ENCODE measurements at places on chromosomes 6 and 20.

DNA sequence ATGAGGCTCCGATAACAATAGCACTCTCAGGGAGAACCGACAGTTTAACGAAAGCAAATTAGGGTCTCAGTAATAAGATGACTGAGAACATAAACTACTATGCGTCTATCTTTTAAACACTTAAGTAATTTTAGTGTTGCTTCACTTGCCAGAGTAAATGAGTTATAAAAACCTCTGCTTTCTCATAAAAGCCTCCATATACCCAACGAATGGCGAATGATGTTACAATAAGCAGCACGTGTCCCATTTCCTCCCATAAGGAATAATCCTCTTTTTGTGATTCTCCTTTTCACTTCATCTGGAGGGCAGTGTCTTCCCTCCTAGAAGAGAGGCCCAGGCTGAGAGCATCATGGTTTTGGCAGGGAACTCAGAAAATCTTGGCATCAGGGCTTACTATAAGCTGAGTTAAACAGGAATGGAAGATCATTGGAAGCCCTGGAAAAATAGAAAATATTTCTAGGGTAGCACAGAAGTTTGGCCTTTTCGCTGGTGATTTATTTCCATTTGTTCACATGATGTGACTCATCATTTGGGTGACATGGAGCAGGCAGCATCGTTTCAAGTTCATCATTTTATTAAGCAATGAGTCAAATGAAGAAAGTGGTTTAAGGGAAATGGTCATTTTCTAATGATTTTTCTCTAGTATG, 255.4 kb downstream of the ATXN1 start:
- no peak for DNase-seq

DNA sequence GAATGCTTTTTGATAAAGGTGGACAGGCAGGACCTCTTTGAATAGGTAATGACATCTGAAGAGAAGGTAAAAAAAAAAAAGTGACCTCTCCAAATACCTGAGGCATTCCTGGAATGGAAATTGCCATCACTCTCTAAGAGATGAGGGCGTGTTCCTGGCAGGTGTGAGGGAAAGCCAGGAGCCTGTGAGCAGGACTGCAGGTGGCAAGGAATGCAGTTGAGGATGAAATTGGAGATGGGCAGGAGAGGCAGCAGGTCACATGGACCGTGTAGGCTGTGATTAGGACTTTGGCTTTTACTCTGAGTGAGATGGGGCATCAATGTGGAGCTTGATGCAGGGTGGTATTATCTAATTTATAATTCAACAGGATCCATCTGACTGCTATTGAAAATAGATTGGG, 227.4 kb downstream of the LRFN2 start:
- no peak for DNase-seq

- DNase-seq: no peak
Measured at GRCh38 chr6:6920114-6920986, 187.4 kb upstream of the RREB1 start.

- DNase-seq: no peak
Measured at GRCh38 chr6:151285122-151285521, 45.4 kb downstream of the AKAP12 start.

DNA sequence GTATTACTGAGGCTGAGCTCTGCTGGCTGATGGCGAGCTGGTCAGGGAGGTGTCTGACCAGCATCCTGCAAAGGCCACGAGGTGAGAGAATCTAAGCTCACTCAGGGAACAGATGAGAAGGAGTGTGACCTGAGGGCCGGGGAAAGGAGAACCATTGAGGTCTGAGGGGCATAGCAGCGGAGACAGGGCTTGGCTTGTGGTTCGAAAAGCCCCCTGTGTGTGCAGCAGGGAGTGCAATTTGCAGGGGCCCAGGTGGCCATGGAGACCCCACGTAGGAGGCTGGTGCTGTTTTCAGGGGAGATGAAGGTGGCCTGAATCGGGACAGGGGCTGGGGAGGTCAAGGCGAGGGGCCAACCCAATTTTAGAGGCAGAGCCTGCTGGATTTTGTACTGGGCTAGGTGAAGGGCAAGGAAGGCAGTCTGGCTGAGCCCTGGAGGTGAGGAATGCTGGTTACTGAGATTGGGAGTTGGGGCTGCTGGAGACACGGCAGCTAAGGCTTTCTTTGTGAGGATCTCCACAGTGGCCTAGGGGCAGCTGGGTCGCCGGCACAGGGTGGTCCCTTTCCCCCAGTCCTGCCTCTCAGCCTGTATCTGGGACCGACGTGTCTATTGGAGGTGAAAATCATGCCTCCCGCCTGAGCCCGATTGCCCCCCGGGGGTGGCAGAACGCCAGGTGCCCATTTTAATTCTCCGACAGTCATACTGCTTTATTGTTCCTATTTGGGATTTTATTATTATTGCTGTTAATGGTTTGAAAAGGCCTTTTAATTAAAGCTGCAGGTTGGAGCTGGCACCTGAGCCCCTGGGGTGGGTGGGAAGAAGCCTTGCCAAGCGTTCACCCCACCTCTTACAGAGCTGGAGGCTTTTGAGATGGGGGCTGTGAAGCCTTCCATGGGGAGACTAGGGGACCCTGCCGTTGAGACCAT, 28.4 kb downstream of the DLGAP4 start:
- DNase-seq: no peak

DNA sequence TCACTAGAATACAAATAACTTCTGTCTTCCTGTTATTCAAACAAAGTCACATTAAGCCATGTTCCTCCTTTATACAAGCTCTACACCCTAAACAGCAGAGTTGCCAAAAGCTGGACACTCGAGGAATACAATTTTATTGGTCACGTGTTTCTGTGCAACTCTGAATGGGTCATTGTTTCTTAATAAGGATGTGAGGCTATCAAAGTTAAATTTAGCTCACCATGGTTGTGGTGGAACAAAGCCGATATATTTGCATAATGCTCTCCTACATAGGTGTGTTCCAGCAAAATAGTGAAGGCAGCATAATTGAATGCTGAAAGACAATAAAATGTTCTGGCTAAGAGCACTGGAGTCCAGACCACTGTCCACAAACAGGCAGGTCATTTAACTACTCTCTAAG, 36.9 kb upstream of the CD2AP start:
- DNase-seq: peak; percentile 70

DNA sequence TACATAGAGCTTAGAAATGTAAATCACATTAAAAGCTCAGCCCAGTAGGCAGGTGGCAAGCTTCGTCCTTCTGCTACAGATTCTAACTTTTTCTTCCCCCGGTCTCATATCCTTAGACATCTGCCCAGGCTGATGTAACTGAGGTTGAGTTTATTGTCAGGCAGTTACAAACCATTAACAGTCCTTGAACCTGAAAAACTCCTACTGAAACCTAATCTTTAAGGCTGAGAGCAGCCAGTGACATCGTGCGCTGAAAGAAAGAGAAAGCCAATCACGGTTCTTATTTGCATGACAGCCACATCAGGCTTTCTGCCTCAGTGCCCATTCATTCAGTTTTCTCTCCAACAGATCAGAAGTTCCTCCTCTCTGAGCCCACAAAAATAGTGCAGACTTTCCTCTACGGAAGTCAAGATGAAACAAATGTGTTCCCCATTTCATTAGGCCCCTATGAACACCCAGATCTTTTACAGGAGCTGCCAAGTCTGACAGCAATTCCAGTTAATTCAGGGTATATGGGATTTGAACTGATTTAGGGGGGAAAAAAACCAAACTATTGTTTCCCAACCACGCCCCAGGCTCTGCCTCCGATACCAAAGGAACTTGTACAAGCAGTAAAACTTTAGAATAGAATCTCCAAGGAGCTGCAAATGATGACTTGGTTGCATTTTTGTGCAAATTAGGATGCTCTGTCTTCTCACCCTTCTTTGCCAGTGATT, at the start of gene NHSL1:
NHSL1 (minus strand) TSS at position 192 of the 716 bp plus-strand sequence. CDS start 204 bp downstream, outside the sequence.
- DNase-seq: peak; percentile 77

DNA sequence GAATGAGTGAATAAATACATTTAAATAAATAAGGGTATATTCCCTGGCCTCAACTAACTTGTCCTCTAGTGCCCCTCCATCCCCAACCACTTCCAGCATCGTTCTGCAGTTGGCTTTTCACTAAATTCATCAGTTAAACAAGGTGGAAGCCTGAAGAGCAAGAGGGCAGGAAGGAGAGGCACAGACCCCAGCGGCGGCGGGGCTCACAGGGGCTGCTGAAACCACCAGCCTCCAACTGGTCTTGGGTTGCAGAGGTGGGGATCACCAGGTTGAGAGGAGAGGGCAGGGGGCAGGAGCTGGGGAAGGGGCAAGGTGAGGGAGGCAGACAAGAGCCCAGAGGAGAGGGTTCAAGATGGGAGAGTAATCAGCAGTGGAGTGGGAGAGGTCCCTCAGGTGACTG, 27.1 kb downstream of the KCNK5 start:
- no peak for DNase-seq

DNA sequence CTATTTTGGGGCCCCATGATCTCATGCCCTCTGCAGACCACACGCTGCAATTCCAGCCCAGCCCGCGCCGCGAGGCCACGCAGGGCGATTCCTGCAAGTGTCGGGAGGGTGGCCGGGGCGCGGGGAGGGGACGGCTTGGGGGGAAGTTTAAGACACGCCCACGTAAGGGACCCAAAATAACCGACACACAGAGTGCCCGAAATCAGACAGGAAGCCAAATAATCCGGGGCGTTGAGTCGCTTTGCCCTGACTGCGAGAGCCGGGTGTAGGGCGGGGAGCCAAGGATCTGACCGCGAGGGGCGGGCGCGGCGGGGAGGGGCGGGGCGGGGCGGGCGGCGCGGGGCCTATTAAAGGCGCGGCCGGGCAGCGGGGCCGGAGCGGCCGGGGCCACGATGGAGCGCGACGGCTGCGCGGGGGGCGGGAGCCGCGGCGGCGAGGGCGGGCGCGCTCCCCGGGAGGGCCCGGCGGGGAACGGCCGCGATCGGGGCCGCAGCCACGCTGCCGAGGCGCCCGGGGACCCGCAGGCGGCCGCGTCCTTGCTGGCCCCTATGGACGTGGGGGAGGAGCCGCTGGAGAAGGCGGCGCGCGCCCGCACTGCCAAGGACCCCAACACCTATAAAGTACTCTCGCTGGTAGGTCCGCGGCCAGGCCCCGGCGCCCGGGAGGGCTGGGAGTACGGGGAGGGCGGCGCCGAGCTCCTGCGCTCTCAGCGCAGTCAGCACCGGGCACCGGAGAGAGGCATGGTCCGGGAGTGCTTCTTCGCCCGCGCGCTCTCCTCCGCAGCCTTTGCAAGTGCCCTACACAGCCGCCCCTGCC, at the start of gene ENPP1:
ENPP1 (plus strand) TSS at position 377 of the 816 bp plus-strand sequence; CDS start at position 393, 16 bp downstream.
- DNase-seq: peak; percentile 82

DNA sequence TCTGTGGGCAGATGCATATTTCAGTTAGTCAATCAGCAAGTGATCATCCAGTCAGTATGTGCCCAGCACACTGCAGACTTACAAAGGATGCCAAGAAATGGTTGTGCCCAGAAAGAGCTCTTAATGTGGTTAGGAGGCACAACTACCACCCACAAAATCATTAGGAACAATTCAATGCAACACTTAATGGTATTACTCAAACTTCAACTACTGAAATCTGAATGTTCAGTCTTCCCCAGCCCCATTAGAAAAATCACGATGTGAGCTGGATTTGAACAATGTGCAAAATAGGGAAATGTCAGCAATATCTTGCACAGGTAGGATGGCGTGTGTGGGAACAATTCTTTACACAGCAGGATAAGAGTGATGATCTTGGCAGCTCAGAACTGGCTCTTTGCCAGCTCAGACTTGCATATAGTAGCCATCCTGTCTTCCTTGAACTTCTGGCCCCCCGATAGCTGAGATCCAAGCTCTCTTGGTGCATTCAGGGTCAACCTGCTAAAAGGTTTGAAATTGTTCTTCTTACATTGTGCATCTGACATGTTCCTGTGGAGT, 556.7 kb upstream of the HTR1E start:
- no peak for DNase-seq

All from pons (tissue), 1 donor.